ENCODE measurements at places on chromosomes 3 and 15.

- no peak for DNase-seq
These were observed 45.3 kb upstream of the NEDD4 start for GRCh38 chr15:56038707-56039106.

DNA sequence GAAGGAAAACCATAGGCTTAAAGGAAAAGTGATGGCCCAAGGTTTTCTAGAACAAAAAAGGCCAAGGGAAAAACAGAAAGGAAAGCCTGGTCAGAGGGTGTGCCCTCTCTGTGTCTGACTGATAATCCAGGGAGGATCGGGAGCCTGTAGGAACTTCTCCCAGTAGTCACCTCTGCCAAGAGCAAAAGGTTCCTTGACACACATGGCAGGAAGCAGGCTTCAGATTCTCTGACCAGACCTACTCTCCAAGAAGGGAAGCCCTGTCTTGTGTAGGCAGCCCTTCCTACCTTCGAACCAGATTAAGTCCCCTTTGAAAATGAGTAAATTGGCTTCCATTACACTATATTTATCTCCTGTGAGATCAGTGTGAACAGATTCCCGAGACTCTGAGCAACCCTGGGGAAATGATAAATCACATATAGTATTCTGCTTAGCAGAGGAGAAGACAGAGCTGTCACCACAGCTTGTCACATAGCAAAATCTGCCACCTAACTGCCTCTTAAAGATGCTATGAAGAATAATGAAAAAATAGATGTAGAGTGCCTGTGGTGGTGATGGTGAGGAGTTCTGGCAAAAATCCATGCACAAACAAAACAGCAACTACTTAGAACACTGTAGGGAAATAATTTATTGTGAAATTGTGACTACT, 38.8 kb downstream of the PARP14 start:
- no peak for DNase-seq

DNA sequence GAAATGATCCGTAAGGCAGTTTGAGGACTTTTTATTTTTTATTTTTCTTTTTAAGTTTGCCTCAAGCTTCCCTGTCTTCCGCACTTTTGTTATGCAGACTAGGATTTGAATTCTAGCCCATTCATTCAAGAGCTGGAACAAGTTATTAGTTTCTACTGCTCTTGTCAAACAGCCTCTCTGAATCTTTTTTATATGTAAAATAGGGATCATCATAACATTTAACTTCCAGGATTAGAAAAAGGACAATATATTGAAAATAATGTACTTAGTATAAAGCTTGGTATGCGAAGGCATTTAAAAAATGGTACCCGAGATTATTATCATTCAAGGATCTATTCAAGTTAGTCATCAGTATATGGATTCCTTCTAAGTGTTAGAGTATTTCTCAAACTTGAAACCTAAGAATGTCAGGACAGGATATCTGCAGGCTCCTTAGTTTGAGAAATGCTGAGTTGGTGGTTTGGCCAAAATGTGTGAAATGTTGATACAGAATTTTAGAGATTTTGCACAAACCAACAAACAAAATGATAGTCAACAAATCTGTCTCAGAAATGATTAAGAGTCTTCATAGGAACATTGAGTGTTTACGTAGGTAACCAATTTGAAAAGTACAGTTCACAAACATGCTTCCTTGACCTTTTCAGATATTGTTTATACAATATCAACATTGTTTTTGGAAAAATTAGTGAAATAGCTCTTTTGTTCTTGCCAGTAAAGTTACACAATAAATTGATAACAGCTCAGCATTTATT, 40.5 kb upstream of the IGSF10 start:
- no peak for DNase-seq

DNA sequence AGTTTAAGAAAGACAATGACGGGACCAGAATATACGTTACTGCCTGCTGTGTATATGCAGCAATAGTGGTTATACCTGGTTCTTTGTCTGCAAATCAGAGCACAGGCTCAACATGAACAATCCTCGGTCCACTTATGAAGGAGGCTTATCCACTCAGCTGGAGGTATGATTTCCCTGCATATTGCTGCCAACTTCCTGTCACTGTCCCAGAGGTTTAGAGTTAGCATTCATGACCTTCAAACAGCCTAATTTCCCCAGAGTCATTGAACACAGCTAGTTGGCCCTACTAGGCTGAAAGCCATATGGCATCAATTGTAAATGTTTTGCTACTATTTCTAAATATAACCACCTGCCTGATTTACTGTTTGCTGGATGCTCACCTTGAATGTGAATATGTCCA, 224.9 kb upstream of the ZNF717 start:
- DNase-seq: peak; percentile 35

DNA sequence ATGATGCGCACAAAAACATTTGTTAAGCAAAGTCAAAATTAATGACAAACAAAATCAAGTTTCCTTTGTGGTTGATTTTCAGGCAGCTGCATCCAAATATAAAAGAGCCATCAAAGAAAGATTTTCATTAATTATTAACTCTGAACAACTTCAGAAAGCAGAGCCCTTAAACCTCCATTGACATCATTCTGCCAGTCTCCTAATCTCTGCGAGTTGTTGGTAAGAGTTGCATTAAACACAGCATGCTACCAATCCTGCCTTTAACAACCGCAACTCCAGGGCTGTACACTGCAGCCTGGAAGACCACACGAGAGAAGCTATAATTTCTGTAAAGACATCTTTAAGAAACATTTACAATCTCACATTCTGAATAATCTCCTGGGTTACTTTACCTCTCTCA, 204.6 kb downstream of the NR2F2 start:
- DNase-seq: no peak

- DNase-seq: no peak
These were observed 387.8 kb downstream of the TUSC7 start for GRCh38 chr3:117097351-117097750.

DNA sequence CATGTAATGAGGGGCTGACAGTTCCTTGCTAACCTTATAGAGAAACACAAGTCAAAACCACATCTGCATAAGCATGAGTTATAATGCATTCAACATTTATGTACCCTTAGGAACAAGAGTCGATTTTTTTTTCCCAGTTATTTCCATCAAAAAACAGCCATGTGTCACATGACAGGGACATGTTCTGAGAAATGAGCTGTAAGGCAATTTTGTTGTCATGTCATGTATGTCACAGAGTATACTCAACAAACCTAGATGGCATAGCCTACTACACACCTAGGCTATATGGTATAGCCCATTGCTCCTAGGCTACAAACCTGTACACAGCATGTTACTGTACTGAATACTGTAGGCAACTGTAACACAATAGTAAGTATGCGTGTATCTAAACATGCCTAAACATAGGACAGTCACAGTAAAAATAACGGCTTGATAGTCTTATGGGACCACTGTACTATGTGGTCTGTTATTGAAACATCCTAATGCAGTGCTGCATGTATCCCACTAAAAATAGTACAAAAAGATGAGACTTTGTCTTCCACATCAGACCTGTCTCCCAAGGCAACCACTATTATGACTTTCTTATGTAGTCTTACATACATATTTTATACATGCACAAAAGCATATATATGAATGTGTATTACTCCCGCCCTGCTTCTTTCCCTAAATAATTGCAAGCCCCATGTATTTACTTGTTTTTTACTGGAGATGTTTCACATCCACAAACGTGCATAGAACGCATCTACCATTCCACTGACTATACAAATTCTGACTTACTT, 34.9 kb downstream of the LINS1 start:
- DNase-seq: no peak

DNA sequence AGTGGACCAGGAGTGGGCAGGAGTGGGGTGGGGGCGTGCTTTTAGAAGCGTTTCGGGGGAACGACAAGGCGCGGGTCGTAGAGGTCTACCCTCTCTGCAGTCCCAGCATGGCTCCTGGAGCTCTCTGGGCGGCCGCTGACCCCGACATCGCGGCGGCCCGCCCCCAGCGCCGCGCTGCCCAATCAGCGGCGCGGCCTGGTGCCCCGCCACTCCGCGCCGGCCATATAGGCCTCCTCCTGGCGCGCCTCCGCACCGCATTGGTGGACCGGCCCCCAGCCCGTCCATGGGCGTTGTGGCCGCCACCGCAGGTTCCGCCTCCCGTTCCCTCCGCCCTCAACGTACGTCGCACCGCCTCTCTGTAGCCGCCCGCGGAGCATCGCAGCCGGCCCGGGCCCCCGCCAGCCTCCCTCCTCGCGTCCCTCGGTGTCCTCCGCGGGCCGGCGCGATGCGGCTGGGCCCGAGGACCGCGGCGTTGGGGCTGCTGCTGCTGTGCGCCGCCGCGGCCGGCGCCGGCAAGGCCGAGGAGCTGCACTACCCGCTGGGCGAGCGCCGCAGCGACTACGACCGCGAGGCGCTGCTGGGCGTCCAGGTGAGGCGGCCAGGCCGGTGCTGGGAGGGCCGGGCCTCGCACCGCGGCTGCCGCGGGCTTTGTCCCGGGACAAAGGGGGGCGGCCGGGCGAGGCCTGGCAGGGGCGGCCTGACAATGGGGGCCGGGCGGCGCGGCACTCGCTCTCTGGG, at the start of gene RCN2:
Gene RCN2, plus strand, starts transcription at position 353 of the 738 bp plus-strand sequence. Its CDS starts 93 bp downstream, at position 446.
- DNase-seq: peak; percentile 56

GRCh38 chr3:119538772-119539171, 20.6 kb downstream of the CD80 start:
- DNase-seq: no peak

- DNase-seq: no peak
These were observed 19.9 kb downstream of the FYCO1 start for GRCh38 chr3:45975686-45976085.

GRCh38 chr3:39148435-39149058, 4.8 kb downstream of the CSRNP1 start:
- no peak for DNase-seq

DNA sequence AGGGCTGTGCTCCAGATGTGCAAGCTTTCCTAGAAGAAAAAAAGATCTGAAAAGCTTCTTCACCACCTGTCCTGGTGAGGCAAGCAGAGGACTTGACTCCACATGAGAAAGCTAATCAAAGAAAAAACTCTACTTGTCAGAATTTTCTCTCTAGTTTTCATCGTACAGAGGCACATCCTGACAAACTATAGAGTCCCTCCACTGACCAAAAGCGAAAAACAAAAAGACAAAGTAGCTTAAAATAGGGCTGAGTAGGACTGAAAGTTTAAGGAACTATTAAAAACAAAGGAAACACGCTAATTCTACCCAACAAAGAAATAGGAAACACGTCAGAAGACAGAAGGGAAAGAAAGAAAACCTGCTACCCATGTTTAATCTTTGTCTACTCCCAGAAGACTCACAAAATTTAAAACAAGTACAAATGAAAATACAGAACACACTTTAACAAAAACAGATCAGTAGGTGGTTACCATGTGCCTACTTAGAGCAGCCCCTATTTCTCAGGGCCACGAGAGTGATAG, 26.5 kb downstream of the NANOGP8 start:
- no peak for DNase-seq

- peak; percentile 71 for DNase-seq
These were observed 94.2 kb upstream of the ACP3 start for GRCh38 chr3:132222868-132223538.

GRCh38 chr15:87135109-87135508, 1055.4 kb downstream of the AGBL1 start:
- DNase-seq: no peak

DNA sequence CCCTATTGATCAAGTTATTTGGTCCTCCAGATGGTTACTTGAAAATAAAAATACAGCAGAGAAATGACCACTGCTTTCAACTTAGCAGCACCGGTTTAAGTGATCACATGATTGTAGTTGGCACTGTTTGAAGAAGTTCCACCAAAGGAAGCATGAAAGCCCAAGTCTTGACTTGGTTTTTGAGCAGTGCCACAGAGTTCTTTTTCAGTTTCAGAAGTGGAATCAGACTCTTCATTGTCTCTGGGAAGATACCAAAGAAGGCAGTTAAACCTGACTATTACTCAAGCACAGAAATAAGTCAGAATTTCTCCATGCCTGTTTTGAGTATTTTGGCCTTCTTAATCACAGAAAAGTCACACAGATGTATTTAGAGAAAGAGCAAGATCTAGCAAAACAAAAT, 66.7 kb downstream of the BBX start:
- no peak for DNase-seq

GRCh38 chr15:50627351-50628055, 59.1 kb downstream of the TRPM7 start:
- DNase-seq: no peak

- DNase-seq: no peak
These were observed 34.3 kb downstream of the CRTC3 start for GRCh38 chr15:90564051-90564450.

DNA sequence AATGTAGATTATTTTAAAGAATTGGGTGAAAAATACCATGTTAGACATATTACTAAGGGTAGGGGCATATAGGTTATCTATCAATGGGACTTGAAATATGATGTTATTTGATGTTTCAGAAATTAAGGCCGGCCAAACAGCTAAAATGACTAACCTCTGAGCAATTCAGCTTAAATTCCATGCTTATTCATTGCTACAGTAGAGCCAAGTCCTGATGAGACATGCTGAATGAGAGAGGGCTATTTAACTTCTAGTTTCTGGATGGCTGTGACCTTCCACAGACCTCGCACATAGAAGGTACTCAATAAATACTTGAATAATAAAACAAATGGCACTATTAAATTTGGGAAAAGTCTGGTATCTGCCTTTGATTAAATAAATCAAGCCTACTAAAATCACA, 175.6 kb upstream of the WNT5A start:
- DNase-seq: no peak

DNA sequence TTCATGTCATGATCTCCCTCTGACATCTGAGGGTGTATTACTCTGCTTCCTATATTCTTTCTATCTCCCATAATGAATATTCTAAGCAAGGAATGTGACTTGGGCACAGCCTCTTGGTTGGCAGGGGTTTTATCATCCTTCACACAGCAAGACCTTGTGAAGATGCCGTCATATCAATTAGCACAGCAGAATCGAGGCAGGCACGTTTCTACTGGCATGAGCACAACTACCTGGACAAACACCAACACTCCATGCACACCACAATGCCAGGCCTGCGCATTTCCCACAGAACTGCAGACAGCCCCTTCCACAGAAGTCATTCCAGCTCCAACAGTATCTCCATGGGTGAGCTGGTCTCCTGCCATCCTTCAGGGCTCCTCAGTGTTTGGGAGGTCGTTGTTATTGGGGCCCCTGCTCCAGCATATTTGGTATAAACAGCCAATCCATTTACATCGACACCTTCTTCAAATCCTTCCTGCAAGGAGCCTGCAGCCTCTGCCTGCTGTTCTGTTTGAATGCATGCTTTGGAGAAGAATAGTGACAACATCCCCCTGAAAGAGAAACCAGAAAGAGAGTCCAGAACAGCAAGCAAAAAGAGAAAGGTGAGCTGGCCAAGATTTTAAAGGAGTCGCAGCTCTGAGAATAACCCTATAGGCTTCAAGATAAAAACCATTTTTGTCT, 275.5 kb downstream of the SHOX2 start:
- no peak for DNase-seq

- no peak for DNase-seq
These were observed 27.4 kb downstream of the PRTG start for GRCh38 chr15:55715355-55716076.

DNA sequence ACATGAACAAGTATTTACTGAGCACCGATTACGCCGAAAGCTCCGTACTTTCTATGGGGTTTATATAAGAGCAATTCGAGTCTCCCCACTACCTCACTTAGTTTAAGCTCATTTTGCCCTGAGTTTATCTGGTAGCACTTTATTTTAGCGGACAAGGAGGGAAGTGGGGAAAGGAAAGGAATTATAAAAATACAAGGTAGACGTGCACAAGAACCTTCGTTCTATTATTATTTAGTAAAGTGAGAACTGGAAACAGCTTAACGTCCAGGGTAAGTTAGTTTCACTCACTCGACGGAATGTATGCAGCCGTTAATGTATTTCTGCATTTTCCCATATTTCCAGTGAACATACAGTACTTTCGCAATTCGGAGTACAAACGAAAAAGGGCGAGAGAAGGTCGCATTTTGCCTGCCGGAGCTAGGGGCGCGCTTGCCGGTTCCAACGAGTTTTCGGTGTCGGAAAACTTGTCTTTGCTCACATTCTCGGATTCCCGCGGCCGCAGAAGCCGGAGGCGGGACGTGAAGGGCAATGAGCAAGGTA, 1.2 kb upstream of the STT3B start:
- DNase-seq: no peak
